ENCODE measurements at places on chromosomes 13 and 19. TPM values are rescaled to one million over a fixed set of nuclear protein-coding genes. Genes with fewer than 3 reads are reported as not detected.

LENG9 gene
- 2.7 TPM for total RNA-seq

DOHH gene
- 6.4 TPM for total RNA-seq

LILRB5 gene
- total RNA-seq = 5.5 TPM

ELAVL3 gene
- total RNA-seq = 0.09 TPM

HSH2D gene
- total RNA-seq = 0.13 TPM

BEST2 gene
- total RNA-seq = not detected

ZNF460 gene
- 56.8 TPM for total RNA-seq

ADAT3 gene
- total RNA-seq = 1.0 TPM

LILRA2 gene
- 0.53 TPM for total RNA-seq

KLK6 gene
- total RNA-seq = 0.09 TPM

PRR20A gene
- total RNA-seq = not detected

ZSCAN18 gene
- 68.8 TPM for total RNA-seq

PCP2 gene
- total RNA-seq = not detected

CBY2 gene
- total RNA-seq = not detected

PPAN gene
- total RNA-seq = 17.6 TPM

LIN7B gene
- 11.6 TPM for total RNA-seq

MCEMP1 gene
- not detected for total RNA-seq

LHB gene
- total RNA-seq = not detected
